Thymus (tissue), 14 donors: ENCODE measurements at places on chromosomes 3 and 15. TPM values are rescaled to one million over a fixed set of nuclear protein-coding genes. Genes with fewer than 3 reads are reported as not detected.

- no peak for DNase-seq
Observed at GRCh38 chr15:64017591-64018163, 28.6 kb downstream of the DAPK2 start.

DNA sequence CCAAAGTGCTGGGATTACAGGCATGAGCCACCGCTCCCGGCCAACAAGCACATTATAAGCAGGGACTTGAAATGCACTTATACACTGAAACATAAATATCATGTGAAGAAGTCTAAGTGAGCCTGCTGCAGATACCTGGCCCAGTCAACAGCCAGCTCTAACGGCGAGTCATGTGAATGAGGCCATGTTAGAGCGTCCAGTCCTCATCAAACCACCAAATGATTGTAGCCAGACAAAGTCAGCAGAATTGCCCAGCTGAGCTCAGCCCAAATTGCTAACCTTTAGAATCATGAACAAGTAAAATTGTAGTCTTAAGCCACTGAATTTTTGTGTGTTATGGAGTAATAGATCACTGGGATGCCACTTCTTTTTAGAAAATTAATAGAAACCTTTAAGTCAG, 37.8 kb upstream of the UACA start:
- no peak for DNase-seq

The ABTB1 gene
- total RNA-seq = 7.6 TPM

DNA sequence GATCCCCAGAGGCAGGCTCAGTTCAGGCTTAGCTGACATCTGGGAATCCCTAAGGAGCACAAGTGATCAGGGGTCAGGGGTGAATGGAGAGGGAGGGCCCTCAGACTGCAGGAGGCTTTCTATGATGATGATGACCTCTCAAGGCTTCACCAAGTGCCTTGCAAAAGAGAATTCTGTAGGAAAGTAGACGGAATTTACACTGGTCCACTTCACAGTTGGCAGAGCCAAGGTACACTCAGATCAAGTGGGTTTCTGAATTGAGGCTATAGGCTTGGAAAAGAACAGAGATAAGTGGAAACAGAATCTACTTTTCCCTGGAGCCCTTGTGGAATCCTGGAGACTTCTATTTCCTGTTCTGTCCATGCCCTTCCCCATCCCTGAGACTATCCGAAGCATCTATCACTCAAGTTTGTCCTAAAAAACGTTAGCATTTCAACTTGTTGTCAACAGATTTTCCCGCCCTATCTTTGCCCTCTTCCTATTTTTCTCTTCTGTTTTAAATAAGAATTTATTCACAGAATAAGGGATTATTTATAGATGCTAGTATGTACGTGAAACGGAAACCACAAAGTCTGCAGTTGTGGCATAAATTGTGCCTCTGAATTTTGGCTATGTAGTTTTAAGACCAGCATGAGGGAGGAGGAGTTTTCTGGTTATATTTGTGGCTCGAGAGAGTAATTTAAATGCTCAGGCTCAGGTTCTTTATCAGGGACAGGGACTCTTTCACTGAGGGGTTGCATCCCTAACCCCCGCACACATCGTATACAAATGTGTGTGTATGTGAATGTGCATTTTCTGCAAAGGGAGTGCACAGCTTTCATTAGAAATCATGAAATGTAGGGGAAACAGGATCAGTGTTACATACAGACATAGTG, 12.8 kb downstream of the GCSAM start:
- no peak for DNase-seq

GRCh38 chr3:189726277-189726676, 95.1 kb downstream of the TP63 start:
- no peak for DNase-seq

GRCh38 chr15:68126396-68126795, 72.3 kb downstream of the PIAS1 start:
- no peak for DNase-seq

DNA sequence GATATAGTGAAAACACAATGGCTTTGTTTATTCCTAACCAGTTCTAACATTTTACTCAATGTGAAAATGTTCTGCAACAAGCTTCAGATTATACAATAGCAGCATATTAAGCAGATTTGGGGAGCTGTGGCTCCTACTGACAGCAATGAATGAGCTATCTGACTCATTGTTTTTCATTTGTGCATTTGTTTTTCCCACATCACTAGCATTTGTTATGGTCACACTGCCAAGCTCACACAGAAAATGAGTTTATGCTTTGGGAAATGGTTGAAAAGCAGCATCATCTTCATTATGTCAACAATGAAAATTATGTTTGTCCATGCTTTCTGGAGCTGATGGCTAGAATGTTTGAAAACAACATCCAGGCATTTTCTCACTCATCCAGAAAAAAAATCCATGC, 53.5 kb downstream of the ZPLD1 start:
- DNase-seq = no peak

DNA sequence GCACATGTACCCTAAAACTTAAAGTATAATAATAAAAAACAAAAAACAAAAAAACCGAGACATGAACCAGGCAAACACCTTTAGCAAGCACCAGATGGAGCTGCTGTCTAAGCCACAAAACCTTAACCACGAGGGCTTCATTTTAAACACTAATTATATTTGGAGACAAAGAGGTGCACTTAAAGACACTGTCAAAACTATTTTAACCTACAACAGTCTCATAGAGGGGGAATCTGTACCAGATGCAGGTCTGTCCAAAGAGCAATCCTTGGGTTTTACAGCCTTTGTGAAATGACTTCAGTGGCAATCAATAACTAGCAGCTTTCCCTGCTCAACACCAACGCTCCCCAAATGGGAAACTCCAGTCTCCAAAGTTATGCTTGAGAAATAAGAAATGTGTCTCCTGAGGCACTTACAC, 115.7 kb upstream of the TSPAN3 start:
- DNase-seq = no peak

DNA sequence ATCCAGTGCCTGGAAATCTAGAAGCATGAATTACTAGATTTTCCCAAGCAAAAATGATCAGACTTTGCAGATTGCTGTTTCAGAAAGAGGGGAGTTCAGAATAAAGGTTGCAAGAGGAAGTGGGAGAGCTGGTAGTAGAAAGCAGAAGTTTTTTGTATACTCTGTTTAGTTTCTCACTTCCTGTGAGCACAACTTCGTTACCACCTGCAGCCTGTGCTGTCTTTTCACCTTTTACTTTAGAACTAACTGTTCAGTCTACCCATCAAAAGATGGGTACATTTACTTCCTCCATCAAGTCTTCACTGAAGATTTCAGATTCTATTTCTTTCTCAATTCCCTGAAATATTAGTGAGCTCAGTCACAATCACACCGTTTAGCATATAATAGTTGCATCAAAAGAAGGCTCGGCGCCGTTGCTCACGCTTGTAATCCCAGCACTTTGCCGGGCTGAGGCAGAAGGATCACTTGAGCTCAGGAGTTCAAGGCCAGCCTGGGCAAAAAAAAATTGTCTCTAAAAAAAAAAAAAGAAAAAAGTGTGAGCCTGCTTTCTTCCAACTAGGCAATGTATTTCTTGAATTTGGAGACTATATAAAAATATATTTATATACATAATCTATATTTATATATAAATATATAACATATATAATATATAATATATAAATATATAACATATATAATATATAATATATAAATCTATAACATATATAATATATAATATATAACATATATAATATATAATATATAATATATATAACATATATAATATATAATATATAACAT, 1.8 kb upstream of the CEP97 start:
- no peak for DNase-seq

DNA sequence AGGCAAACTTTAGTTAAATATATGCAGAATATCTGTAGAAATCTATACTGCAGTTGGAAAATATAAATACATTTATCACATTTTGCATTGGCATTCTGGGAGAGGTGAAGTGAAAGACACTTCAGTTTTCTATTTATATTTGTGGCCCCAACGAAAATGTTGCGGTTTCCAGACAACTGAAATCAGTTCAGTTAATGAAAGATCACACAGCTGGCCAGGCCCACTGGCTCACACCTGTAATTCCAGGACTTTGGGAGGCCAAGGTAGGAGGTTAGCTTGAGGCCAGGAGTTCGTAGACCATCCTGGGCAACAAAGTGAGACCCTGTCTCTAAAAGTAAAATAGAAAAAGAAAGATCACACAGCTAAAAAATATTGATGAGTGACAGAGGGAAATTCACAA, 11.9 kb upstream of the CLASP2 start:
- no peak for DNase-seq

DNA sequence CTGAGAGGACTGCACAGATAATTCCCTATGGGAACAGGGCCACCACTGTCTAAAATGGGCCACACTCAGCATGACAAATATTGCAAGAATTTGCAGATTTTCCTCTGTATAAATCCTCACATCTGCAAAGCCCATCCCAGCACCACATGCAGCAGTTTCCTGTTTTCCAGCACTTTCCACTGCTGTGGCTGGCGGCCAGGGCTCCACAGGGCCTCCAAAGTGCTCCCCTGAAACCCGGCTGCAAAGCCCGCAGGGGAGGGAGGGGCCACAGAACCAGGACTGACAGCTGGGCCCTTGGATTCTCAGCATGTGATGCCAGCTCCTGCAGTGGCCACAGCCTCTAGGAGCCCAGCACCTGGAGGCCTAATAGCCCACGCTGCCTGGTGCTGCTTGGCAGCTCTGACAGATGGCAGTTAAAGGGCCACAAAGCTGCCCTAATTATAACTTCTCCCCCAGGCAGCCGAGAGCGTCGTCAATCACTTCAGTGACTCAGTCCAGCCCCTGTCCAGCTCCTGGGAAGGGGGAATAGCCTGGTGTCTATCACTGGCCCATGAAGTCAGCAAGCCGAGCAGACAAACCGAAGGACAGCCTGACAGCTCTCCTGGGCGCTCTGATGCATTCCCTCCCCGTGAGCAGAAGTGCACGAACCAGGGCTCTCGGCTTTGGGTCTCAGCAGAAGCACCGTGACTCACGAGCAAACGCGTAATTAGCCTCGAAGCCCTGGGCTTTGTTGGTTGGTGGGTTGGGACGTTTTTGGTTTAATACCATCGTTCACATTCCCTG, 4.7 kb downstream of the LRRC15 start:
- no peak for DNase-seq

DNA sequence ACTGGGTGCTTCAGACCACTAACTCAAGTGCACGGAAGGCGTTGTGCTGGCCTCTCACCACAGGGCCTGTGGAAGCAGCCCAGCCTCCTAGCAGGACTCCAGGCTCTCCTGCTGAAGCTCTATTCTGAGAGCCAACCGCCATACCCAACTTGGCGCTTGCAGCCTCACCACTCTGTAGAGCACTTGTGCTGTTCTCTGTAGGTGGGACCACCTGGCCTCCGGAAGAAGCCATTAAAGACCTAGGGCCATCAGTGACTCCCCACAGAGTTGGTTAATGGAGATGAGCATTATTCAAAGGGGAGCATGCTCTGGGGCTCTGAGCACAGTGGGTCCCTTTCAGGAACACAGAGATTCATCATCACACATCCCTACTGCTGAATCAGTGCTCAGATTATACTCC, 50.9 kb downstream of the C3orf85 start:
- DNase-seq = no peak

DNA sequence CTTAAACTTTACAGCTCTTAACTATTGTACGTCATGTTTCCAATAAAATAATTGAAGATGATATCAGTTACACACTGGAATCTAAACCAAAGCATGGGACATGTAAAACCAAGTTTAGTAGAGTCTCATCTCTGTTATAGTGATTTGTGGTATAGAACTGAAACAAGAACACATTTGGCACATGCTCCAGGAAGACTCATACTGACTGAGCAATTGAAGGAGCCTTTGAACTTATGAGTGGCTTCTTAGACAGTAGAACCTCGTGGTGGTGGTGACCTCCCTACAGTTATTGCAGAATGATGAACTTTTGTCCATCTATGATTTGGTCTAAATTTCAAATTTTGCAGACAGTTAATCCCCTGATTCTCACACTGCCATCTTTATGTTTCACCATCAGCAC, 729.7 kb downstream of the ROBO1 start:
- DNase-seq = no peak

The SLC9C1 gene
- total RNA-seq = 0.94 TPM

- DNase-seq = peak; percentile 27
Observed at GRCh38 chr3:79521221-79521848, 246.5 kb downstream of the ROBO1 start.

DNA sequence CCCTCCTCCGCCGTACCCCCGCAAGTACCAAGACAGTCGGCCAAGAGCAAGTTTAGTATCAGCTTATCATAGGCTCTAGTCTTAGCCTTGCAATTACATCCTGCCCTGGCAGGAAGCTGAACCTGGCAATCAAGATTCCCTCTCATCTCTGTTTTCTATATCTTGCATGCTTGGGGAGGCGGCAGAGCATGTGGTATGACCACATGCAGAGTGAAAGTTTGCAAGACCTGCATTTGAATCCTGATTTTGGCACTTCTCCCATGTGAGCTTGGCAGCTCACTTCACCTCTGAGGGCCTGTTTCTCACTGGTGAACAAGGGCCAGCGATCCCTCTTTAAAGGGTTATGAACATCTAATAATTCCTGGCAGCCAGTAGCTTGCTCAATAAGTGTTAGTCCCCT, 106.1 kb upstream of the FRMD4B start:
- no peak for DNase-seq

The ARGFX gene
- not detected for total RNA-seq

GRCh38 chr3:4827767-4828166, 151.5 kb upstream of the BHLHE40 start:
- DNase-seq = no peak

The TFG gene
- 23.6 TPM for total RNA-seq

GRCh38 chr3:186588632-186589031, 18.1 kb downstream of the DNAJB11 start:
- DNase-seq = no peak

DNA sequence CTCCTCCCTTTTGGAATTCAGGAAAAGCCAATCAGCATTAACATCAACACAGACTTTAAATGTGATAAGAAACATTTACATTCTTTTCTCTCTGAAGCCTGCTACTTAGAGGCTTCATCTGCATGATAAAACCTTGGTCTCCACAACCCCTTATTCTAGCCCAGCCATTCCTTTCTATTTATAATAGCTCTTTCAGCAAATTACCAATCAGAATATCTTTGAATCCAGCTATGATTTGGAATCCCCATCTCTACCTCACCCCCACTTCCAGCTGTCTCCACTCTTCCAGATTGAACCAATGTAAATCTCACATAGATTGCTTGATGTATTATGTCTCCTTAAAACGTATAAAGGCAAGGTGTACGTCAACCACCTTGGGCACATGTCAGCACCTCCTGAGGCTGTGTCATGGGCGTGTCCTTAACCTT, 139.7 kb downstream of the TUSC7 start:
- DNase-seq = no peak

The CACNA2D2 gene
- 0.57 TPM for total RNA-seq

DNA sequence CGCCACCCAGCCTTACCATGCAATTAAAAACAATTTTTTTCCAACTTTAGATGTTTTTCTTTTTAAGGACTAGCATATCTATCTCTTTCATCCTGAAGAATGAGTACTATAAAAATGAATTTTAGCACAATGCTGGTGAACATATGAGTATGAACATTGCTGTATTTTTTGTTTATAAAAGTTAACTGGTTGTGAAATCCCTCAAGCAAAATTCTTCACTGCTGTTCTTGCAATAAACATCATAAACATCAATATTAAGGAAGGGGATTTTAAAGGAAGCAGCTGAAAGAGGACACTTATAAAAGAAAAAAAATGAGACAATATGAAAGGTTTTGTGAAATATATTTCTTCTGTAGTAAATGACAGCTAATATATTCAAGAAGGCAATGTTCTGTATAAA, 3.0 kb downstream of the PLSCR4 start:
- DNase-seq = no peak

- DNase-seq = peak; percentile 77
Observed at GRCh38 chr3:52238761-52239701, at the start of gene TWF2. Gene TWF2, minus strand, starts transcription at chr3:52239158. Its CDS starts 142 bp downstream, at chr3:52239016.

The ACTC1 gene
- total RNA-seq = 9.6 TPM
